ENCODE measurements at places on chromosomes 12 and 14.

GRCh38 chr12:19220852-19221466 lies 91.4 kb downstream of the PLEKHA5 start:
- no peaks in the 10 kb centered on the region for H3K4me1 ChIP-seq
- no peaks in the 10 kb centered on the region for H3K36me3 ChIP-seq
- no peak overlapping the region for H3K27ac ChIP-seq
- H3K4me3 ChIP-seq: no peak overlapping the region
- no peak for DNase-seq
- no peaks in the 10 kb centered on the region for H3K27me3 ChIP-seq

DNA sequence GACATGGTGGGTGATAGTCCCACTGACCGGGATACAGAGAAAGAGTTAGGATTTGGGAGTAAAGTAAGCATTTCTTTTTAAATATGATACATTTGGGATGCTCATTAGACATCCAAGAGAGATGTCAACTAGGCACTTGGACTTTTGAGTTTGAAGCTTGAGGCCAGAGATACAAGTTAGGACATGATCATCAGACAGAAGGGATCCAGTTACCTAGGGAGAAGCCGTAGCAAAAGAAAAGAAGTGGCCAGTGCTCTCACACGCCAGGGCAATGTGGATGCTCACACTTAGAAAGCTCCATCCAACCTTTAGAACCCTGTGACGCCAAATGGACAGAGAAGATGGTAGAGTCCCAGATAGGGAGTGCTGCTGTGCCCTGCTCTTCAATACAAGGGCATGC lies 14.0 kb upstream of the STON2 start:
- no peak for DNase-seq
- H3K36me3 ChIP-seq: peaks cover 20% of the 10 kb centered on the region
- peaks cover 22% of the 10 kb centered on the region for H3K4me1 ChIP-seq
- no peak overlapping the region for H3K27ac ChIP-seq
- no peak overlapping the region for H3K4me3 ChIP-seq

DNA sequence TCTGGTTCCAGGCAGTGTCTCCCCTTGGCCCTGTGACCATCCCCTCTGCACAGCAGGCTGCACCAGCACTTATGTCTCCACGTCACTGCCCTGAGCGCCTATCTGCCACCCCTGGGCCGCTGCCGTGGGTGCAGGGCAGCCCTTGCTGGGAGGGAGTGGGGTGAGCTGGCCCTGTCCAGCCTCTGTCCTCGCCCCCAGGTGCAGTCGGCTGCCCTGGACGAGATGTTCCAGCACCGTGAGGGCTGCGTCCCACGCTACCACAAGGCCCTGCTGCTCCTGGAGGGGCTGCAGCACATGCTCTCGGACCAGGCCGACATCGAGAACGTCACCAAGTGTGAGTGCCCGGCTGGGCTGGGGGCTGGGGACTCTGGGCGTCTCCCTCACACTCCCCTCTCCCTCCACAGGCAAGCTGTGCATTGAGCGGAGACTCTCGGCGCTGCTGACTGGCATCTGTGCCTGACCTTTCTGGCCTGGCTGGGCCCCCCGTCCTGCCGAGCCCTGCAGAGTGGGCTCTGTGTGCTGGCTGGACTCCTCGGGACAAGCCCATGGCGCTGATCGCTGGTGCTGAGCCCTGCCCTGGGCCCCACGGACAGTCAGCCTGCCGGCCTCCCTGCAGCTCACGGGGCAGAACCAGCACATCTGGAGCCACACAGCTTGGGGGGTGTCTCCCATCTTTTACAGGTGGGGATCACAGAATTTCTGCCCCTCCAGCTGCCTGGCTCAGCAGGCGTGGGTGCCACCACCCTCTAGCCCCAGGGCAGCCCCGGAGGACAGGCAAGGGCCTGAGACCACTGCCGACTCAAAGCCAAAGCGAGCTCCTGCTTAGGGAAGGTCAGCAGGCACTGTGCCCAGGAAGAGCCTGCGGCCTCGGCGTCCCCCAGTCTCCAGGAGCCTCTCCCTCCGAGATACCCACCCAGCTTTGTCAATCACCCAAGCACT lies 7.9 kb upstream of the PUS1 start:
- no peak overlapping the region for H3K4me3 ChIP-seq
- H3K36me3 ChIP-seq: peaks cover 1% of the 10 kb centered on the region

DNA sequence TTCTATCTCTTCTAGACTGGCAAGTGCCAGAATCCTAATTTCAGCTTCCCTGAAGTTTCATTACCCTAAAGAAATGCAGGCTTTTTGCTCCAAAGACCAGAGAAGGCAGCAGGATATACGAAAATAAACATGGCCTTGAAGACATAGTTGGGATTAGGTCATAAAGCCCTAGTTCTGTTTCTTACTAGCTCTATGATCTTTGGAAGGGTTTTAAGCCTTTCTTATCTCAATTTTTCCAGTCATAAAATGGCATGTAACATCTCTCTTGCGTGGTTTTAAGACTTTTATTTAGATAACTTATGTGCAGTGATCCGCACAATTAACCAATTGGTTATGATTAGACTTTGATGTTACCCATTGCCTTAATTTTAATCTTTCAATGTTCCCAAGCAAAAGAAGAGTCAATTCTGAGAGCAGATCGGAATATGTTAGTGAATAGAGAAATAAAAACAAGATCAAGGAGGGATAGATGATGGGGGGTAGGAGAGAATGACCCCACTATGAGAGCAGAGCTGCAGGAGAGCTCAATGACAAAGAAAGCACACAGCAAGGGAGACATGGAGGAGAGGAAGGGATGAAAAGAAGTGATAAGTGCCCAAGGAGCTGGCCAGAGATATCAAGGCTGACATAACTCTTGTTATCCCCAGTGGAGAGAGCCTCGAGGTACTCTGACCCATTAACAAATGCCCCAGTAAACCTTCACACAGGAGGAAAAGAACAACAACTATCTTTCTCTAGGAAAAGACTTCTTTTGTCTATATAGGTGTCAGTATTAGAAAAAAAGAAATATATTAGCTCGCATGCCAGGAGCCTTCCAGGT lies 53.0 kb upstream of the ANP32D start:
- H3K4me3 ChIP-seq: no peak overlapping the region
- H3K27me3 ChIP-seq: no peaks in the 10 kb centered on the region
- H3K4me1 ChIP-seq: no peaks in the 10 kb centered on the region
- no peak for DNase-seq
- H3K27ac ChIP-seq: no peak overlapping the region

DNA sequence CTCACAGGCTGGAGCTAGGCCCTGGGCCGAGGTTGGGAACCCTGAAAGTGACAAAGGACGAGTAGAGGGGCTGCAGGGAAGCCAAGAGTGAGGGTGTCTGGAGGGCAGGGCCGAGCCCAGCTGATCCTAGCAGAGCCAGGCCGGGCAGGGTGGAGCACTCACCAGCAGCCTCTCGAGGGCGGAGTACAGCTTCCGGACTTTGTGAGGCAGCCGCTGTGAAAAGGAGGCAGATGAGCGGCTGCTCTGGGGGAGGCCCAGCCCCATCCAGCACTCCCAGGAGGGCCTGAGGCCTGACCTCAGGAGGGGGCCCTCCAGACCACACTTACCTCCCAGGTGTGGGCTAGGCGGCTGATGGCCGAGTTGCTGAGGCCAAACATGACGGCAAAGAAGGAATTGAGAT lies 14.7 kb upstream of the ENDOU start:
- no peak for DNase-seq
- H3K4me3 ChIP-seq: no peak overlapping the region

DNA sequence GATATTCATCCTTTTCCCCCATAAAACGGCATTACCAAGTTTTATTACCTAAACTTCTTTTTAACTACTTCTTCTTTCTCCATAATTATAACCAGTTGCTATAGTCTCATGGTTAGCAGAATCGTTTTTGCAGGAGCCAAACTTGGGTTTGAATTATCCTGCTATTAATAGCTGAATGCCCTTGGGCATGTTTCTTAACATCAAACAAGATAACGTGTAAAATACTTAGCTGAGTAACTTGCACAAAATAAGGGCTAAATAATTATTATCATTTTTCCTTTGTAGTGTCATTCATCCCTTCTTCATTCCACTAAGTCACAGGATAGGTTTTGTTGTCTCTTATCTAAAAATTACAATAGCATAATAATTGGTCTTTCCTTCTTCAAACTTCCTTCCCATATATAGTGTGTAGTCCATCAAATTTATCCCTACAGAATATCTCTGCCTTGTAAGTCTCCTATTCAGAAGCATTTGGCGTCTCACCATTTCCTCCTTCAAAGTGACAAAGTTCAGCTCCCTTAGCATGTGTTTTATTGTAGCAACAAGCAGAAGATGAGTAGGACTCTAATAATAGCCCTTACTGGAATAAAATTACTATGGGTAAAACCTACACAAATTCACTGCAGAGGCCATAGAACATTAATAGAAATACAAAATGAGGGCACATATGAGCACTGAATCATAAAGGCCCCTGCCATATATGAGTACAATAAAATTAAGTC lies 63.8 kb downstream of the FAR2 start:
- H3K36me3 ChIP-seq: no peaks in the 10 kb centered on the region
- no peaks in the 10 kb centered on the region for H3K27me3 ChIP-seq
- H3K4me3 ChIP-seq: peak overlapping the region; percentile 48
- no peak for DNase-seq

DNA sequence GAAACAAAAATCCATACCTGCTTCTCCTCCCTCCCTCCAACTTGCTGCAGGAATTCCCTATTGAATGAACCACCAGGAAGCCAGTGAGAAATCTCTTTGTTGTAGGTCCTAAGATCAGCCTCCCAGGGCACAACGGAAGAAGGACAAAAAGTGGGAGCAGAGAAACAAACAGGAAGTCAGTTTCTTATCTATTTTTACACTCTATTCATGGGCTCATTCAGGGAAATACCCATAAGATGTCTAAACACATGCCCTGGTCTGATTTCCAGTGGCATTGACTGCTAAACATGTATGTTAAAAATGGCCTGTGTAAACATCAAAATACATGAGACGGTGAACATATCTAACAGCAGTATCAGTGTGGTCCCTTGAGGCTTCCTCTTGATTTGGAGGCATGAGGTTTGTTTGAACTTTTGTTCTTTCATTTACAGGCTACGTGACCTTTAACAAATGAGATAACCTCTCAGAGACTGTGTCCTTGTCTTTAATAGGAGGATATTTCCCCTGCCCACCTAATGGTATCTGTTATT lies 18.8 kb downstream of the GPR65 start:
- peaks cover 3% of the 10 kb centered on the region for H3K4me1 ChIP-seq
- DNase-seq: peak; percentile 67
- no peaks in the 10 kb centered on the region for H3K27me3 ChIP-seq

GRCh38 chr14:23021434-23021833 lies 11.5 kb upstream of the C14orf93 start:
- no peak for DNase-seq
- no peak overlapping the region for H3K27ac ChIP-seq
- H3K36me3 ChIP-seq: peaks cover 28% of the 10 kb centered on the region
- no peaks in the 10 kb centered on the region for H3K4me1 ChIP-seq
- H3K4me3 ChIP-seq: no peak overlapping the region

DNA sequence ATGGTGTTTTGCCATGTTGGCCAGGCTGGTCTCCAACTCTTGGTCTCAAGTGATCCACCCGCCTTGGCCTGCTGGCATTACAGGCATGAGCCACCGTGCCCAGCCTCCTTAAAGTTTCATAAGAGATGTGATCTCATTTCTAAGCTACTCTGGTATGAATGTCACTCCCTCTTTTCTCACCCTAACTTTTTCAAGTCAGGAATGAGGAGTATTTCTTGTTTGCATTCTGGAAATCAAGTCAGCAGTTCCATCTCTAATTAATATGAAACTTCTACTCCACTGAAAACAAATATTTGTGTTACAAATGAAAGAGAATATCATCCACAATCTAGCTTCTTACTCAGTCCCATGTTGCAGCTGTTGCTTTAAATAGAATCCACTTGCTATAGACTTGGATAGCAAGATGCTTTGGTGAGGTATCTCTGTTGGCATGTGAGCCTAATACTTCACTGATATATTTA lies 61.3 kb downstream of the ARF6 start:
- H3K36me3 ChIP-seq: no peaks in the 10 kb centered on the region
- no peak overlapping the region for H3K27ac ChIP-seq
- peaks cover 8% of the 10 kb centered on the region for H3K4me1 ChIP-seq
- DNase-seq: no peak
- H3K4me3 ChIP-seq: no peak overlapping the region

DNA sequence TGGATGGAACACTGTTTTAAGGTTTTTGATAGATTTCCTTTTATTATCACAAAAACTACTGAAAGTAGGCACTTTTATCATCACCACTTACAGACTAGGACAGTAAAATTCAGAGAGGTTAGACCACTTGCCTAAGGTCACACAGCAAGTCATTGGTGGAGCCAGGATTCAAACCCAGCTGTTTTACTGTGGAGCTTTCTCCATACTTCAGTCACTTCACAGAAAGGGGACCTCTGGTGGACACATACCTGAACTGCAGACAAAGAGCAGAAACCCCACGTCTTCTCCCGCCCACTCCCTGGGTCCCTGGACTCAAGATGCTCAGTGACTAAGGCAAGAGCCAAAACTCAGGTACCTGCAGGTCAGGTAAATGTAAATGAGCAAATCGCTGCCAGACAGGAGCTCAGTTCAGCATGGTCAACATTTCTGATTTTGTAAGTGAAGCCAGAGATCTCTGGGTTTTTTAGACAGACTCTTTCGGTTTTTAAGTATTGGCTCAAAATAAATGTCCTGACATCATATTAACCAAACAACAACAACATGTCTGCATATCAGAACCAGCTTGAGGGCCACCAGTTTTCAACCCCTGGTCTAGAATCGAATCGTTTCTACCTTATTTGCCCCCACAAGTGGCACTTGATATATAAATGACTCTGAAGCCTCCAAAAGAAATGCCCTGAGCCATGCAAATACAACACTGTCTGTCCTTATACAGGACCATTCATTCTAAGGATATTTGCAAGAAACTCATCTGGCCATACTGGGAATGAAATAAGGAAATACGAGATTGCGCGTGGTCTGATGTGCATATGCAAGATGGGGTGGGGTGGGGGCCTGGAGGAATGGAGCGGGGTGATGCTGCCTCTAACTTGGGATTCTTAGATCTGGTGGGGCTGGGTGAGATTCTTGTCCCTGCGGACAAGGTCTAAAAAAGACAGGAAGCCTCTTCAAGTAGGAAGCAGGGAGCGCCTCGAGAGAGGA lies 110.9 kb downstream of the KSR2 start:
- H3K4me1 ChIP-seq: no peaks in the 10 kb centered on the region
- peak; percentile 67 for DNase-seq
- H3K4me3 ChIP-seq: no peak overlapping the region
- no peaks in the 10 kb centered on the region for H3K27me3 ChIP-seq
- no peaks in the 10 kb centered on the region for H3K36me3 ChIP-seq

GRCh38 chr12:75959506-75959905 lies 72.1 kb downstream of the PHLDA1 start:
- DNase-seq: no peak
- no peak overlapping the region for H3K4me3 ChIP-seq
- H3K4me1 ChIP-seq: no peaks in the 10 kb centered on the region

DNA sequence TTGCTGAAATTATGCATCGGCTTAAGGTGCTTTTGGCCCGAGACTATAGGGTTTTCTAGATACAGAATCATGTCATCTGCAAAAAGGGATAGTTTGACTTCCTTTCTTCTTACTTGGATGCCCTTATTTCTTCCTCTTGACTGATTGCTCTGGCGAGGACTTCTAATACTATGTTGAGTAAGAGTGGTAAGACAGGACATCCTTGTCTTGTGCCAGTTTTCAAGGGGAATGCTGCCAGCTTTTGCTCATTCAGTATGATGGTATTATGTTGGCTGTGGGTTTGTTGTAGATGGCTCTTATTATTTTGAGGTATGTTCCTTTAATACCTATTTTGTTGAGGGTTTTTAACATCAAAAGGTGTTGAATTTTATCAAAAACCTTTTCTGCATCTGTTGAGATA lies 8.3 kb downstream of the BMAL2 start:
- no peaks in the 10 kb centered on the region for H3K36me3 ChIP-seq
- no peak overlapping the region for H3K4me3 ChIP-seq
- DNase-seq: no peak

Data from common myeloid progenitor, CD34-positive (primary cell).